Activated T-helper 1 cell treated with anti-CD3 and anti-CD28 coated beads, Interleukin-12 subunit alpha, Interleukin-12 subunit beta, Interleukin-2, Interleukin-4 antibody, amounts not matched to agents 30 ng/mL and 10 ng/mL and 1 ng/mL, durations not matched to agents 14 hours and 24 hours and 36 hours (primary cell): ENCODE measurements at places on chromosomes 16 and 17. TPM values are rescaled to one million over a fixed set of nuclear protein-coding genes. Genes with fewer than 3 reads are reported as not detected.
A peak's percentile ranks its signal among the peaks of the same experiment; 100 is the strongest.

SLC16A6 gene
- total RNA-seq = 3.0 and 3.8 TPM in 2 replicates

CALCOCO2 gene
- total RNA-seq = 50.3 and 57.9 TPM in 2 replicates

FA2H gene
- not detected in 2 replicates for total RNA-seq

ZACN gene
- 2.7 and 2.9 TPM in 2 replicates for total RNA-seq

DNA sequence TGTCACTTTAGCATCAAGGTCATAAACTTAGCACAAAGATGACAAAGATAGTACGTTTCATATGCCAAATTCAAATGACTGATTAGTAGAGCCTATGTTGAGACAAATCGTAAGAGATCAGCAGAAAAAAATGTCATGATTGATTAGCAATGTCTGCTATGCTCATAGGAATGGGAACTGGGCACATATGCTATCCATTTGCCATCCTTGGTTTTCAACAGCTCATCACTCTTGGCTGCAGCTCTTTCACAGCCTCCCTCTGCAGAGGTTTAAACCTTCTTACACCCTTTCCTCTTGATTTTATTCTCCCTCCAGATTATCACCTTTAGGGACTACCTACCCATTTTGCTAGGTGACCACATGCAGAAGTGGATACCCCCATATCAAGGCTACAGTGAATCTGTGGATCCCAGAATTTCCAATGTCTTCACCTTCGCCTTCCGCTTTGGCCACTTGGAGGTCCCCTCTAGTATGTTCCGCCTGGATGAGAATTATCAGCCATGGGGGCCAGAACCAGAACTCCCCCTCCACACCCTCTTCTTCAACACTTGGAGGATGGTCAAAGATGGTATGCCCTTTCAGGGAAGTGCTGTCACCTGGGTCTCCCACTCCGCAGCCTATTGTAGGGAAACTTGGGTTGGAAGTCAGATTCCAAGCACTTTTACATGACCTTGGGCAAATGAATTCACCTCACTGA is 16.2 kb downstream of the MPO start:
- no peak overlapping the region for H3K4me3 ChIP-seq
- H3K4me1 ChIP-seq = no peaks in the 10 kb centered on the region
- no peak for DNase-seq
- H3K27me3 ChIP-seq = peaks cover 53% of the 10 kb centered on the region
- no peak overlapping the region for H3K27ac ChIP-seq

DNA sequence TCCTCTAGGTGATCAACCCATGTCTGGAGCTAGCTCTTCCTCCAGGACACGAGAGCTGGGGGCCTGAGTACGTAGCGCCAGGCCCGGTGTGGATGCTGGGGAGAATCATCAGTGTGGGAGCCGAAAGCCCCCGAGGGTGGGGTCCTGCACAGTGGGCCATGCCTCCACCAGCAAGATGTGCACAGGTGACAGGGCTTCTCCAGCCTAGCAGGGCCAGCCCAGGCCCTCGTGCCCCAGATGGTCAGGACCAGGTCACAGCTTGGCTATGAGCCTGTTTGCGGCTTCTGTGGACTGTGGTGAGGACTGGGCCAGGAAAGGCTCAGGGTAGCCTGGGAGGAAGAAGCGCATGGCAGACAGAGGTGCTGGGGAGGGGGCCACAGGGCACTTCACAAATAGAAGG is 7.8 kb downstream of the MPG start:
- no peak for DNase-seq
- peak overlapping the region; percentile 2 for H3K4me3 ChIP-seq
- H3K27ac ChIP-seq = peak overlapping the region; percentile 58
- H3K4me1 ChIP-seq = peaks cover 18% of the 10 kb centered on the region

DNA sequence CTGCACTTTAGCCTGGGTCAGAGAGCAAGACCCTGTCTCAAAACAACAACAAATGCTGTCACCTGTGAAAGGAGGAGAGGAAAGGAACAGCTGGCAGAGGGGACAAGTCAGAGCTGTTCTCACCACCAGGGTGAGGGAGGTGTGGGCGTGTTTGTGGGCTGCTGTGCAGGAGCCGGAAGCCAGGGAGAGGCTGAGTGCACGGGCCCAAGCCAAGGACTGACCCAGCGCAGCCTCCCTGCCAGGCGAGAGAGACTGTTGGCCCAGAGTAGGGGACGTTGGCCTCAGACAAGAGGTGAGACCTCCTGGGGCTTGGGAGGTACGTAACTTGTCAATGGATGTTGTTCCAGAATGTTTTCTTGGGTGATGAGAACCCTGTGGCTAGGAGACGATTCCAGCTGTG is 10.7 kb downstream of the SPNS2 start:
- no peak for DNase-seq
- H3K27ac ChIP-seq = peak overlapping the region; percentile 62
- no peak overlapping the region for H3K4me3 ChIP-seq
- peaks cover 33% of the 10 kb centered on the region for H3K4me1 ChIP-seq
- peaks cover 6% of the 10 kb centered on the region for H3K27me3 ChIP-seq

DNA sequence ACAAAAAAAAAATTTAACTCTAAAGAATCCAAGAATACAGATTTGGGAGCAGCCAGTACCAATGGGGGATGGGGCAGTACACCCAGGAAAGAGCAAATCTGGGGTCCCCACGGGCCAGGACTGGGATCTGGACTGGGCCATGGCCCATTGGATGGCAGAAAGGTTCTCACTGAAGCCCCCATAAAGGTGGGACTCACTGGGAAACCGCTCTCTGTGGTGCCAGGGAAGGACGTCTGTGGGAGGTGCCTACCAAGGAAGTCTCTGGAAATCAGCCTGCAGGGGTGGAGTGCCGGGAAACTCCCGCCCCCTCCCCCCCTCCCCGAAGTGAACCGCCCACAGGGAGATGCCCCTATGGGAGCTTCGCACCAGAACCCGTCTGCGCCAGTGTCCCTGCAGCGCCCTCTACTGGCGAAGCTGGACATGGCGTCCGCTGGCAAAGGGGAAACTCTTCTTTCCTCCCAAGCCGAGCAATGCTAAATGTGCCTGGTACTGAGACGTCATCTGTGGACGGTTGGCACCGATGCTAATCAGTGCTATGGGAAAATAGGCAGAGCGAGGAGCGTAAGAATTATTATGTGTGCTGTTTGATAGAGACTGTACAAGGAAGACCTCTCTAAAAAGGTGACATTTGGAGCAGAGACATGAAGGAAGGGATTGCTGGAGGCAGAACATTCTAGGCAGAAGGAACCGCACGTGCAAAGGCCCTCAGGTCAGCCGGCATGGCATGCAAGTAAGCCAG is 671.1 kb downstream of the WWOX start:
- H3K36me3 ChIP-seq = peaks cover 7% of the 10 kb centered on the region
- DNase-seq = peak; percentile 65
- H3K27me3 ChIP-seq = no peaks in the 10 kb centered on the region
- peak overlapping the region; percentile 16 for H3K4me3 ChIP-seq
- peak overlapping the region; percentile 65 for H3K27ac ChIP-seq
- peaks cover 54% of the 10 kb centered on the region for H3K4me1 ChIP-seq

DNA sequence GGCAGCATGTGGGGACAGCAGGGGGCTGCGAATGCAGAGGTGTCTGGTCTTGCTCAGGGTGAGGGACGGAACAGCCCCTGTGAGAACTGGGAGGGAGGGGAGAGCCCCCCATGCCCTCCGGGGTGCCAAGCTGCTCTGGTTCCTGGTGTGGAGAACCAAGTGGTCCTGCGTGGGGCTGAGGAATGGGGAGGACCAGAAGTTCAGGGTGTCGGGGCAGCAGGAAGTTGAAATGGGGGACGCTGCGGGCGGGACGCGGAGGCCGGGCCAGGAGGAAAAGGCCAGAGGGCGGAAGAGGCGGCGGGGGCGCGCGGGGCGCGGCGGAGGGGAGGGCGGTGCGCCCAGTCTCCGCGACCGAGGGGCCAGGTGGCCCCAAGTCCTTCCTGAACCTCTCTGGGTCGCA is 3.6 kb downstream of the ALDH3A1 start:
- no peaks in the 10 kb centered on the region for H3K4me1 ChIP-seq
- peak overlapping the region; percentile 68 for H3K4me3 ChIP-seq
- no peak overlapping the region for H3K27ac ChIP-seq
- peaks cover 11% of the 10 kb centered on the region for H3K27me3 ChIP-seq
- no peaks in the 10 kb centered on the region for H3K36me3 ChIP-seq

DNA sequence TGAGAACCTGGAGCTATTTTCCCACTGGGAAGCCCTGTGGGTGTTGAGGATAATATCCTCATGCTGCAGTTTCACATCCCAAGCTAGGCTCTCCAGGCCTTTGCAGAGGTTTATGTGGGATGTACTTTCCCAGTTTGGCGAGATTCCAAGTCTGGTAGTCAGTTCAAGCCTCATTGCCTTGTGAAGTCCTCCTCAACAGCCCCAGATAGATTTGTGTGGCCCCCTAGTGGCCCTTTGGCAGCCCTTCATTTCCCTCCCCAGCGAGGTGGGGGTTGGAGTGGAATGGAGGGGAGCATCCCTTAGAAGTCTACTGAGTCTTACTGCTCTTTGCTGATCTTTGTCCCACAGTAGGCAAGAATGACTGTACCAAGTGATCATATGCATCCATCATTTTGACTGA is 137.9 kb downstream of the CDH11 start:
- H3K27me3 ChIP-seq = no peaks in the 10 kb centered on the region
- H3K36me3 ChIP-seq = no peaks in the 10 kb centered on the region
- H3K4me1 ChIP-seq = no peaks in the 10 kb centered on the region
- H3K4me3 ChIP-seq = no peak overlapping the region

DNA sequence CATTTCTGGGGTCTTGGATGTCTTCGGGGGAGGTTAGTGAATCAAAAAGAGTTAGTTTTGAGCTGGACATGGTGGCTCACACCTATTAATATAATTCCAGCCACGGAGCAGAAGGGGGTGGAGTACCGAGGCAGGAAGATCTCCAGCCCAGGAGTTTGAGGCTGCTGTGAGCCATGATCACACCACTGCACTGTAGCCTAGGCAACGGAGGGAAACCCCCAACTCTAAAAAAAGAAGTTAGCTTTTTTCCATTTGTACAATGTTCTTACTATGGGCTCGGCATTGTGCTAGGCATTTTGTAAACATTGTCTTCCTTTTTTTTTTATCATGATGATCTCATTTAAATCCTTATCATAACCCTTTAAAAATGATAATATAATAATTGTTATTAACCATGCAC is 8.3 kb upstream of the SNF8 start:
- peak overlapping the region; percentile 53 for H3K27ac ChIP-seq
- peaks cover 11% of the 10 kb centered on the region for H3K27me3 ChIP-seq
- H3K36me3 ChIP-seq = no peaks in the 10 kb centered on the region
- H3K4me3 ChIP-seq = no peak overlapping the region

DNA sequence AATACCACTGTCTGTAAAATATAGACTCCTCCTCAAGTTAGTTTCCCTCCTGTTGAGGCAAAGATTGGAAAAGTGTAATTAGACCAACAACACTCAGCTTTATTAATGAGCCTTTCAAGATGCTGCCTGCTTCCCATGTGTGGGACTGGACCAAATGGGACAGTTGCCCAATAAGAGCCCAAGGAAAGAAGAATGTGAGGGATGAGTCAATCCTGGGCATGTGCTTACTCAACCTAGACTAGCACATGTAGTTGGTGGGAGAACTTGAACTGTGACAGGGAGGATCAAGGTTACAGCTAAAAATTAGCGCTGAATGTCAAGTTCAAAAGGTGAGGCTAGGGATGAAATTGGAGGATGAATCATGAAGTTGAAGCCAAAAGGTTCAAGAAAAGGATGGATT is 435.5 kb downstream of the CA10 start:
- H3K36me3 ChIP-seq = no peaks in the 10 kb centered on the region
- H3K27me3 ChIP-seq = no peaks in the 10 kb centered on the region
- no peaks in the 10 kb centered on the region for H3K4me1 ChIP-seq
- no peak overlapping the region for H3K4me3 ChIP-seq
- H3K27ac ChIP-seq = no peak overlapping the region
- no peak for DNase-seq

DNA sequence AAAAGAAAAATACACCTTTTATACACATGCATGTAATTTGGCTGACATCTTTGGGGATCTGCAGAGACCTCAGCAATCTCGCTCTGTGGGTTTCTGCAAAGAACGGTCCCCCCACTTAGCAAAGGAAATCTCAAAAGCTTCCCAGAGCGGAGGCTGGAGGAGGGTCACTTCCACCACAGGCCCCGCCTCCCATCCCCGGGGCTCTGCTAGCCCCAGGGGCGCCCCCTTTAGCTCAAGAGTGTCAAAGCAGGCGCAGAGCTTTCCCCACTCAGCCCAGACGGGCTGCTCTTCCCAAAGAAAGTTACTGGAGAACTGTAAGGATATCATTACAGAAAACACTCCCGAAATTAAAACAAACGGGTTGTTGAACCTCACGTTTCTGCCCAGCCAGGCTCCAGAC is 11.4 kb downstream of the SLC13A5 start:
- no peak overlapping the region for H3K4me3 ChIP-seq
- H3K27ac ChIP-seq = no peak overlapping the region
- DNase-seq = no peak

DNA sequence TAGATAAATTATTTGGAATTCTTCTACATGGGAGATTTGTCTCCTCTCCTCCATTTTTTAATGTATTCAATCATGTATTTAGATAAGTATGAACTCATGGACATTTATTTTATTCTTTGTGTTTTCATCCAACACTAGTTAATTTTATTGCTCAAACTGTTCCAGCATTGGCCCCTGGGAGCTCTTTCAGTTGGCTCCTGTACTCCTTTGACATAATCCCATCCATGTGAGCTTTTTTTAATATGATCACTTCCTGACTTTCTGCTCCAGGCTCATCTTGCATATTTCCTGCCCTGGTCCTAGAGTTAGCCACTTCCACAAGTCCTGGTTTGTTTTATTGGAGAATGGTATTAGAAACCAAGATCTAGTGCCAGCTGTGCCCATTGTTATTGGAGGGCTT is 419.0 kb upstream of the CDH11 start:
- no peaks in the 10 kb centered on the region for H3K36me3 ChIP-seq
- no peak overlapping the region for H3K4me3 ChIP-seq
- H3K27me3 ChIP-seq = no peaks in the 10 kb centered on the region
- DNase-seq = no peak
